Activated CD8-positive, alpha-beta memory T cell treated with anti-CD3 and anti-CD28 coated beads, Interleukin-2, amount 10 ng/mL, durations not matched to agents 7 days and 5 days (primary cell): ENCODE measurements at places on chromosomes 13 and 19.

- DNase-seq = no peak
Observed at GRCh38 chr19:42233106-42233505, 9.3 kb downstream of the GSK3A start.

GRCh38 chr19:39389631-39390414, 1.1 kb downstream of the PAF1 start:
- no peak for DNase-seq

DNA sequence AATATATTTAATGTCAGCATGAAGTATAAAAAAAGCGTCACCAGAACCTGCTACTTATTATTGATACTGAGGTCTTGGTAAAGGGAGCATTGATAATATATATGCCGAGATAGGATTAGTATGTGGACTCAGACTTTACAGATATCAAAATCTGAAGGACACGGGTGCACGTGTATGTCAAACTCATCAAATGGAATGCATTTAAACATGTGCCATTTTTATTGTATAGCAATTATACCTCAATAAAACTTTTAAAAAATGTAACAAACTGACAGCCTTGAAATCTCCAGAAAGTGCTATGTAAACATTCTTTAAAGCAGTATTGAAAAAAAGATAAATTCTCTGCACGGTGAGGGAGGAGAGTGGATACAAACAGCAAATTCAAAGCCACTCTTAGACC, 157.9 kb downstream of the RNF17 start:
- no peak for DNase-seq

DNA sequence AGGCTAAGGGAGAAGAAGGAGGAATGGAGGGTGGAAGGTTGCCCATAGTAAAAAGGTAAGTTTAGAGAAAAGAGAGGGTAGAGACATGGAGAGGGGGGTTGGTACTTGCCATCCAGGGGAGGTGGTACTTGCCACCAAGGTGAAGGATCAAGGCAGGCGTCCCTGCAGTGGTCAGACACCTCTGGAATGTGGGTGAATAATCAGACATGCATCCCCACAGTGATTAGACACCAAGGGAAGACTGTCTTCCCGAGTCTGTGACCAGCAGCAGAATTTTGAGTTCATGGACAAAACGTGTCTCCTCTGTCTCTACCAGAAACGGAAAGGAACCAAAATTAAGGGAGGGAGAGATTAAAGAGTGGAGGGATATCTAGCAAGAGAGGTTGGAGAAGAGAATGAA, 27.1 kb upstream of the IGFL1 start:
- no peak for DNase-seq

DNA sequence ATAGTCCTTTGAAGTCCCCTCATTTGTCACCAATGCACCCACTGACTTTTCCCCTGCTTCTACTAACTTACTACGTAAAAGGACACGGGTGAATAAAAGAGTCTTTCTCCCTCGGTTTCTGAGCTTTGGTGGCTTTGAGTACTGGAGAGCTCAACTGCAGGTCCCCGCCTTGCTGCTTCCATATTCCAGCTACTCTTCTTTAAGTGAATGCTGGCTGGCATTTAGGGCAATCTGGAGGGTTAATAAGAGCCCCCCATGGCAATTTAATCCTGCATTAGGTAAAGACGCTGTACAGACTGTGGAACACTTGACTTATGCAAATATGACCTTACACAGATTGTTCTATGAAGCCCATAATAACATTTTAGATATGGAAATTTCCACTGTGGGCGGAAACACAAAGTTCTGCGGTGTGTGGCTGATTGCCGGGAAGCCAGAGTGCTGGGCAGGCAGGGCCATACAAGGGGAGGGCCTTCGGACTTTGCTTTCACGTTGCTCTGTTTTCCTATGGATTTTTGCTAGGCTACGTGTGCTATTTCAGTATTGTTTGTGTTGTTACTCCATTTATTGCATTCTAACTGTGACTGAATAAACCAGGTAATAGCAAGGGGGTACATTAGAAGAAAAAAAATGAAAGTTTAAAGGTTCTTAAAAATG, 97.5 kb downstream of the SLC10A2 start:
- DNase-seq = no peak

GRCh38 chr13:109870696-109871370, 84.5 kb upstream of the IRS2 start:
- DNase-seq = no peak

- no peak for DNase-seq
Observed at GRCh38 chr19:14333101-14333871, 48.0 kb upstream of the ADGRE5 start.

DNA sequence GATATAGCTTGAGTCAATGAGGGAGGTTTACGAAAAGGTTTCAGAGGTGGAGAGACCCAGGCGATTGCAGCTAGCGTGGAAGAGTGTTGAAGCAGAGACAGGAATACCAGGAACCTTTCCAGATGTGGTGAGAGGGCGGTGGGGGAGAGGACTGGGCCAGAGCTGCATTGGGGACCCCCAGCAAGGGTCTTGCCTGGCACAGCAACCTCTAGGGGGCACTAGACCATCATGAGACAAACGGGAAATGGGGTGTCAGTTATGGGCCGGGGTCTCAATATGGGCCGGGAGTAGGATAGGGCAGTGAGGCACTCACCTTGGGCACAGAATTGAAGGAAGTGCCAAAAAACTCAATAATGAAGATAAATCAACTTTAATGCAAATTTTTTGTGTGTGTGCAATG, 2.1 kb upstream of the LRP3 start:
- no peak for DNase-seq

DNA sequence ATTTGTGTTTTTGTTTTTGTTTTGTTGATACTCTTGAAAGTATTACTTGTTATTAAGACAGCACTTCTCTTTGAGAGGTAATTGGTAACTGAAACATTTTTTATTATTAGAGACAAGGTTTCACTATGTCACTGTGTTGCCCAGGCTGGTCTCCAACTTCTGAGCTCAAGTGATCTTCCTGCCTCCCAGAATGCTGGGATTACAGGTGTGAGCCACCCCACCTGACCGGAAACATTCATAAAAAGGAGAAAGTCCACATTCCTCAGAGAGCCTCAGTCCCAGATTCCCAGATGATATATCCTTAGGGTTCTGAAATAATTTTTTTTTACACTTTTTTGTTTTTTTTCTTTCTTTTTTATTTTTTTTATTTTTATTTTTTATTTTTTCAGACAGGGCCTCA, 2.7 kb downstream of the CARM1 start:
- no peak for DNase-seq
